ENCODE measurements at places on chromosomes 3 and 15.

- DNase-seq = no peak
Observed at GRCh38 chr3:161028555-161029153, 76.5 kb downstream of the B3GALNT1 start.

DNA sequence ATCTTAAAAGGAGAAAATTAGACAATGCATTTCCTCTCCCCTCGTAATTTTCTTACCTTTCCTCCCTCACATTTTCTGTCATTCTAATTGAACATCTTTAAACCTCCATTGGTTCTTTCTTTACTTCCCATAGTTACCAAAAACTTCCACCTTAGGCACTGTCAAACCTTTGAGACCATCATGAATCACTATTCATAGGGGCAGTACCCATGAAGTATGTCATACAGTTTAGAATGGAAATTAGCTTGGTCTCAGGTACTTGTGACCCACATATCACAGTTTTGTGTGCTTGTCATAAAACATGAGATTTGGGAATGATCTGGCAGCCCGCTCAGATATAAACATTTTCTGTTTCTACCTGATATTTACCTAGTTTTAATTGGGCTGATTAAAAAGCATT, 50.1 kb downstream of the KCNMB3 start:
- DNase-seq = no peak

GRCh38 chr3:82048711-82049110, 287.3 kb upstream of the GBE1 start:
- no peak for DNase-seq

DNA sequence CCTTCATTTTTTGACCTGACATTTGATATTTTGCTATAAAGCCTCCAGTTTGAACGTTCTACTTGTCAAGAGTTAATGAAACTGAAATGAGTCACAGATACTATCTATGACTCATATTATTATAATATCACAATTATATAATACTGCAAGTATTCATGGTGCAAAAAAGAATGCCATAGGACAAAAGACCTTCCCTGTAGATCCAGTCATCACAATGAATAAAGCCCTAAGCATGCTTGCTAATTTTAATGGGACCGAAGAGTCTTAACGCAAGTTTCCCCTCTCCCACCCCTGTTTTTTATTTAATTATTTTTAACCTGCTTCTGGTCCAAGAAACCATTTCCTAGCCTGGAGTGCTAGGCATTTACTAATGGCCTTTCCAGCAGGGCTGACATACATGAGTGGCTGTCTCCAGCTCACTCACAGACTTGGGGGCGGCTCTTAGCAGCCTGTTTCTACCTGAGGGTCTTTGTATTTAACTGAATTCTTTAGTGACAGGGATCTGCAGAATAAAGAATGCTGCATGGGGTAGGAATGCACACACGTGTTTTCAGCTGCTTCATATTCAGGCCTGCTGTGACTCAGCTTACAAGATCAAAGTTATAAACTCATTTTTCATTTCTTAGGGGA, 61.2 kb downstream of the THBS1 start:
- no peak for DNase-seq

DNA sequence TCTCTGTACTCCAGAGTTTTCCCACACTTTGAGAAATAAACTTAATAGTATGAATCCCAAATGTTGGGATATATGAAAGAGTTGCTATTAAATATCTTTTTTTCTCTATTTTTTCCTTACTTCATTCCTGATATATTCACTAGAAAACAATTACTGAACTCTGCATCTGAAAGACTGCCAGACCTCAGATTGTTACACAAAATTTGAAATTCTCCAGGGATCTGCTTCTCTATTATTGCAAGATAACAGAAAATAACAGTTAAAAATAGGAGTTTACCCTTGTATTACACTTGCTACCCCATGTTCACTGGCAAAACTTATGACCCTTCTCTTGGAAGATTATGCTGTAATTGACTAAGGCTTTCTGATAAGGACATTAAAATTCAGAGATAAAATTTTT, 11.7 kb upstream of the P3H2 start:
- no peak for DNase-seq

DNA sequence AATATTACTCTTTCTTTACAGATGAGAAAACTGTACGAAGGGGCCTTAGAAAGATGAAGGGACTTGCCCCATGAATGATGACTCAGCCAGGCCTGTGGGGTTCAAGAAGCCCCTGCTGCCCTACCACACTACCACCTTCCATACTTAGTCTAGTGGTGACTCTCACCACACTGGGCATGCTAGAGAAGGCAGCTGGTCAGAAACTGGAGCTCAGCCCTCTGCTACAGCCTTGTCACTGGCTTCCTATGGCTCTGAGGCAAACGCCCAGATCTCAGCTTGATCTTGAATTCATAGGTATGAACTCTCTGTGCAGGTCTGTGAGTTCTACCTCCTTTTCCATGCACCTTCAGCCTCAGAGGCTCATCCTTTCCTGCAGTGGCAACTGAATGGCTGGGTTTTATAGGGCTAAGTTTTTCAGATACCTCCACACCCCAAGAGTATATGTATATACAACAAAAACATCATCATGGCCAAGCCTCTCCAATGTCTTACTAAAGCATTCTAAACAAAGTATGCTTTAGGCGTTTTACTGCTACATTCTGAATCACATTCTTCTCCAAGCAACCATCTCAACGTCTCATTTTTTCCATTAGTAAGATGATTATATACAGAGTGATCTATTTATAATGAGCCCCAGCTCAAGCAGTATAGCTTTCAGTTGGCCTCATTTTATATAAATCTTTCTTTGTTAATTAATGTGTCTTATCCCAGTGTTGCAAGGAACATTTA, 234.1 kb downstream of the GREM1 start:
- no peak for DNase-seq

DNA sequence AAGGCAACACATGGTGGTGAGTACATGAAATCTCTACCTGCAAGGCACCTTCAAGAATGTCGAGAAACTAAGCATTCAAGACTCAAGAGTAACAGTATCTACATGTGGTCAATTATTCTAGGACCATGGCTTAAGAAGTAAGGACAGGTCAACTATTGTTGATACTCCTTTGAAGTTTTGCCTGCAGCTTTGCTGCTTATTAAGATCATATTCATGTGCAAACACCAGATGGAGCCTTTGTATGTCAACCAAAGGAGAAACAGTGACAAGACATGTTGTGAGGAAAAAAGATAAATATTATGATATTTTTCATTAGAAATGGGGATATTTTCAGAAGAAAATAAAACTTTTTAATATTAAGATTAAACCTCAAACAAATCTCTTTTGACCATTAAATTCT, 52.3 kb upstream of the FGF7 start:
- no peak for DNase-seq

DNA sequence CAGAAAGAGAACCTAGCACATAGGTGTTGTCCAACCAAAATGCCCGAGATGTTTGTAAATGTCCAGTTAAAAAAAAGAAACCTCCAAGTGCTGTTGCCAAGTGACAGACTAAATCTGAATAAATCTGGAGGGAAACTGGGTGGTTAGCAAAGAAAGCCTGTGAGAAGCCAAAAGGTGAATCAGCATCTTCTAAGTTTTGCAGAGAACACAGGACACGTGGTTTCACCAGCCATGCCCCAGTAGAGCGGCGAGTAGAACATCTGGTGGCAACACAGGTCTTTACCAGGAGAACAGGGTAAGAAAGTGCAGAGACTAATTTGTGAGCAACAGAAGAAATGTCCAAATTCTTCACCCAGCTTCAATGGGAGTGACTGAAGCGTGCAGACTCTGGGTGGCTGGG, 986.0 kb downstream of the ROBO2 start:
- no peak for DNase-seq
